ENCODE measurements at places on chromosomes 5 and 9. TPM values are rescaled to one million over a fixed set of nuclear protein-coding genes. Genes with fewer than 3 reads are reported as not detected.

TMEM171 gene
- total RNA-seq: not detected

ADAMTSL2 gene
- 0.07 TPM for total RNA-seq

PCDHGB3 gene
- total RNA-seq: 0.10 TPM

SLC25A2 gene
- total RNA-seq: 0.31 TPM

ZFP37 gene
- 1.5 TPM for total RNA-seq

SH3GL2 gene
- not detected for total RNA-seq

SLC34A1 gene
- total RNA-seq: 0.15 TPM

GSN gene
- 2.6 TPM for total RNA-seq

ADRA1B gene
- total RNA-seq: not detected

OTP gene
- total RNA-seq: not detected
